ENCODE measurements at places on chromosomes 6 and 20.
A peak's percentile ranks its signal among the peaks of the same experiment; 100 is the strongest.

DNA sequence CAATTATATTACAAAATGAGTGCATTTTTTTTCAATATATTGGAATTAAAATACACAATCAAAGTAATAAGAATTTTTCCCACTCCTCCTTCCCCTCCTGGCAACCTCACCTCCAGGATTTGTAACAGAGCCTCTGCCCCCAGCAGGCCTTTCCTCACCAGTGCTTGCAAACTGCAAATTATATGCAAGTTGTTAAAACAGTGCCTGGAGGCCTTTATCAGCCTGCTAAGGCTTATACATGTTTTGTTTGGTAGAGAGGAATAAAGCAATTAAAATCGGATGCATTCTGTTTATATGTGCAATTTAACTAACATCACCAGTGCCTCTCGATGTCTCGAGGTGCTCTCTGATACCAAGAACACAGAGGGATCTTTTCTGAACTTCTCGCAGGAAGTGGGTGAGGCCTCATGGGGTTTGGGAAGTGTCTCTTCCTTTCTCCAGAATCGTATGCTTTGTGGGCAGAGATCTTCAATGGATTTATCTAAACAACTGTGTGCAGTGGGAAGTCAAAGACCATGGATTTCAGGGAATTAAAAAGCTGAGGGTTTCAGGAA is 186.8 kb downstream of the CDH26 start:
- DNase-seq, result no peak

DNA sequence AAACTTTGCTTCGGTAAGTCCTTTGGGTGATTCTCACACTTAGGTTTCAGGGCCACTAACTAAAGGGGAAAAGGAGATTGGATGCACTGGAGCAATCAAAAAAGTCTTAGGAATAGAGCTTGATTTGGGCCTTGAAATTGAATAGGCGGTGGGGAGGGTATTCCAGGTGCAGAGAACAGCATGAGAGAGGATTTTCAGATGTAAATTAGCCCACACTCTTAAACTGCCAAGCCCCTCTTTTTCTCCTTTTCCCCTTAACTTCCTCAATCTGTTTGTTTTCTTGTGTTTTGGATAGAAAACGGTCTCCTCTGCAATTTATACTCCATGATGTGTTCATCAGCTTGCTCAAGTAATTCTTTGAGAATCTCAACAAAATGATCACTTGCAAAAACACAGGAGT is 62.1 kb upstream of the RIPOR2 start:
- DNase-seq, result no peak

- no peak for DNase-seq
Observed at GRCh38 chr6:136784910-136785746, 7.1 kb downstream of the MAP3K5 start.

- DNase-seq, result no peak
Observed at GRCh38 chr20:46999801-47000465, 105.3 kb downstream of the EYA2 start.

- peak; percentile 52 for DNase-seq
Observed at GRCh38 chr6:24910961-24911725, 24.6 kb downstream of the RIPOR2 start.

DNA sequence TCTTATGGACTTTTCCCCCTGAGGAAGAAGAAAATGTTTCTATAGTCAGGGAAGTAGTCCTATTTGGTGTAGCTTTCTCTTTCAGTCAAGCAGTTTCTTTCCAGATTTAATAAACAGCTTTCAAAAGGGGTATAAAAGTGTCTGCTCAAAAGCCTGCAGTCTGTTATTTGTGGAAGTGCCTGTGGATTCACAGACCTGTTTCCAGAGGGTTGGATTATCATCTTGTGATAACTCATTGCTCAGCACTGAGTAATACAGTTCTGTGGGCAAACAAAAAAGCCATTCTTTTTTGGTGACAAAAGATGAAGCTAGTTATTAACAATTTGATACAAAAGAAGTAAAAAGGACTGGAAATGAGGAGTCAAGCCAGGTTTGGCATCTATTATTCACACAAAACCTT is 358.2 kb upstream of the ID4 start:
- DNase-seq, result no peak

- DNase-seq, result no peak
Observed at GRCh38 chr20:5602346-5602745, 147.9 kb upstream of the SHLD1 start.

- no peak for DNase-seq
Observed at GRCh38 chr20:35637276-35637675, 21.6 kb downstream of the SPAG4 start.

DNA sequence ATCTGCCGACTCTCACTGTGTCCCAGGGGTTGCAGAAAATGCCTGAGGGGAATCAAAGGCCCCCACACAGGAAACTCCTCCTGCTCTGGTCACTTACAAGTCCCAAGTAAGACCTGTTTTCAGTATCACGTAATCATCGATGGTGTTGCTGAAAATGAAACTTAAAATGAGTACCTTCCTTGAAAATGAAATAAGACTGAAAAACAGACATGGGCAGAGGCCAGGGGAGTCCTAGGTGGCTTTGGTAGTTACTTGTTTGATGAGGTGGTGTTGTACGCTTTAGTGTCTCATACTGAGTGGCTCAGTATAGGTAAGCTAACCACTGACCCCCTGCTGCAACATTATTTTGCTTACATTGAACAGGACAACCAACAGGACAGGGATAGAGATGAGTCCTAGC is 43.0 kb upstream of the SYNCRIP start:
- DNase-seq, result no peak

- DNase-seq, result no peak
Observed at GRCh38 chr6:79137671-79138070, 59.6 kb upstream of the PHIP start.

- DNase-seq, result no peak
Observed at GRCh38 chr6:77773157-77773822, 120.5 kb downstream of the MEI4 start.

- no peak for DNase-seq
Observed at GRCh38 chr6:71902261-71902660, 15.9 kb downstream of the RIMS1 start.

GRCh38 chr6:52649536-52650160 is 21.3 kb upstream of the TMEM14A start:
- no peak for DNase-seq

- no peak for DNase-seq
Observed at GRCh38 chr6:36852481-36853147, 13.4 kb upstream of the CPNE5 start.

GRCh38 chr20:62314339-62314638 is 11.5 kb downstream of the ADRM1 start:
- no peak for DNase-seq

GRCh38 chr6:143525356-143525755 is 13.8 kb upstream of the FUCA2 start:
- no peak for DNase-seq

GRCh38 chr6:44335631-44336030 is 6.8 kb upstream of the SPATS1 start:
- DNase-seq, result no peak

DNA sequence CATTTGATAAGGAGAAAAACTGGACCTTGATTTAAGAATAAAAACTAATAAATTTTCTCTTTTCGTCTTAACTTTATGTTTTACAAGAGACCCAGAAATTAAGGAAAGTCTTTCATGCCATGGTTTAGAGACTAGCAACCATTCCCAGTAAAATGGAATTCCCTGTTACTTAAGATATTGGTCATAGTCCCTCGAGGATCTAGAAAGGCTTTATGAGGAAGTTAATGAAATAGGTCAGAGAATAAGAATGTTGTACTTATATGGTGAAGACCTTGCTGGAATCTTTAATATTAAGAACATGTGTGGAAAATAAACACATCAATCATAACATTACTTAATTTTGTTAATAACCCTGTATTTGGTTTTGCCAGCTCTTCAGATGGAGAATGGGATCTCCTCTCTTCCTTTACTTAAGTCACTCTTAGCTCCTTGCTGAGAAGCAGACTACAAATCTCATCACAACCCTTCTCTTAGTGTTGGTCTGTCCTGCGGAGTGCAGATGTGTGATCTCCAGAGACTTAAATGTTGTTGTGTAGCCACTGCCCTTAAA is 382.9 kb downstream of the QKI start:
- DNase-seq, result no peak

Data from stimulated activated CD4-positive, alpha-beta T cell treated with anti-CD3 and anti-CD28 coated beads, Interleukin-15, amount 100 ng/mL, for 1 hour (primary cell).